ENCODE measurements at places on chromosomes 3 and 15. TPM values are rescaled to one million over a fixed set of nuclear protein-coding genes. Genes with fewer than 3 reads are reported as not detected.
A peak's percentile ranks its signal among the peaks of the same experiment; 100 is the strongest.

GRCh38 chr3:44926172-44926571, 49.8 kb downstream of the ZDHHC3 start:
- DNase-seq, result no peak

Gene IL17RB
- polyA plus RNA-seq, result not detected

Gene IL17RC
- 22.3 TPM for polyA plus RNA-seq

Gene ZNF385D
- polyA plus RNA-seq, result not detected

- DNase-seq, result peak; percentile 73
Measured at GRCh38 chr3:52246728-52247408, 1.3 kb downstream of the PPM1M start.

Gene PLSCR1
- 103 TPM for polyA plus RNA-seq

GRCh38 chr3:30655187-30655812, 48.9 kb downstream of the TGFBR2 start:
- peak; percentile 74 for DNase-seq

Measured in CD14-positive monocyte (primary cell).